ENCODE measurements at places on chromosomes 1 and 21. TPM values are rescaled to one million over a fixed set of nuclear protein-coding genes. Genes with fewer than 3 reads are reported as not detected.
A peak's percentile ranks its signal among the peaks of the same experiment; 100 is the strongest.

DNA sequence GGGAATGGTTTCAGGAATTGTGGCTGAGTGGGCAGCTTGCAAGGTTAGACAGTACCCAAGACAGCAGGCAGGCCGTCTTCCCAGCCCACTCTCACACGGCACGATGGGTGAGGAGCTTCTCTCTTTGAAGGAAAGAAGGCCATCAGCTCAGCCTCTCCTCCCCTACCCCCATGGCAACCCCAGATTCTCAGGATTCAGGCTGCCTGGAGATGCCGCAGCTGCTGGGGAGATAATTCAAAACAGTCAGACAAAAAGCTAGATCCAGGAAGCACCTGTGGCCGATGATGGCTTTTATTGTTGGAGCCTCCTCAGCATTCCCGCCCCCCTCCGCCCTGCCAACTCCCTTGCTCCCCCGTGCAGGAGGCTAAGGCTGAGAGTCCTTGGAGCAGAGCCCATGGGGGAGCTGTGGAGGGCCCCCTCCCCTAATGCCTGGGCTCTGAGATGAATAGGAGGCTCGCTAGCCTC lies 220.5 kb downstream of the TRABD2B start:
- no peak for DNase-seq
- no peaks in the 10 kb centered on the region for H3K36me3 ChIP-seq
- H3K27ac ChIP-seq: no peak overlapping the region
- H3K4me1 ChIP-seq: no peaks in the 10 kb centered on the region
- no peak overlapping the region for H3K4me3 ChIP-seq
- peaks cover 4% of the 10 kb centered on the region for H3K27me3 ChIP-seq

USH2A gene
- total RNA-seq: under 0.01 TPM

GRCh38 chr1:211420389-211420788 lies 71.6 kb downstream of the RD3 start:
- peaks cover 20% of the 10 kb centered on the region for H3K4me1 ChIP-seq
- no peak overlapping the region for H3K4me3 ChIP-seq
- H3K36me3 ChIP-seq: no peaks in the 10 kb centered on the region
- peak overlapping the region; percentile 24 for H3K27ac ChIP-seq

SPRR3 gene
- not detected for total RNA-seq

GRCh38 chr1:11527541-11528452 lies 48.8 kb downstream of the DISP3 start:
- no peaks in the 10 kb centered on the region for H3K4me1 ChIP-seq
- H3K4me3 ChIP-seq: no peak overlapping the region
- H3K27ac ChIP-seq: no peak overlapping the region
- no peaks in the 10 kb centered on the region for H3K36me3 ChIP-seq
- H3K27me3 ChIP-seq: no peaks in the 10 kb centered on the region
- no peak for DNase-seq

- H3K4me1 ChIP-seq: peaks cover 46% of the 10 kb centered on the region
- peak overlapping the region; percentile 96 for H3K4me3 ChIP-seq
- no peaks in the 10 kb centered on the region for H3K27me3 ChIP-seq
- peak; percentile 84 for DNase-seq
- peaks cover 12% of the 10 kb centered on the region for H3K36me3 ChIP-seq
- H3K27ac ChIP-seq: peak overlapping the region; percentile 97
These were observed 1.7 kb upstream of the GADD45A start for GRCh38 chr1:67683316-67683715.

DNA sequence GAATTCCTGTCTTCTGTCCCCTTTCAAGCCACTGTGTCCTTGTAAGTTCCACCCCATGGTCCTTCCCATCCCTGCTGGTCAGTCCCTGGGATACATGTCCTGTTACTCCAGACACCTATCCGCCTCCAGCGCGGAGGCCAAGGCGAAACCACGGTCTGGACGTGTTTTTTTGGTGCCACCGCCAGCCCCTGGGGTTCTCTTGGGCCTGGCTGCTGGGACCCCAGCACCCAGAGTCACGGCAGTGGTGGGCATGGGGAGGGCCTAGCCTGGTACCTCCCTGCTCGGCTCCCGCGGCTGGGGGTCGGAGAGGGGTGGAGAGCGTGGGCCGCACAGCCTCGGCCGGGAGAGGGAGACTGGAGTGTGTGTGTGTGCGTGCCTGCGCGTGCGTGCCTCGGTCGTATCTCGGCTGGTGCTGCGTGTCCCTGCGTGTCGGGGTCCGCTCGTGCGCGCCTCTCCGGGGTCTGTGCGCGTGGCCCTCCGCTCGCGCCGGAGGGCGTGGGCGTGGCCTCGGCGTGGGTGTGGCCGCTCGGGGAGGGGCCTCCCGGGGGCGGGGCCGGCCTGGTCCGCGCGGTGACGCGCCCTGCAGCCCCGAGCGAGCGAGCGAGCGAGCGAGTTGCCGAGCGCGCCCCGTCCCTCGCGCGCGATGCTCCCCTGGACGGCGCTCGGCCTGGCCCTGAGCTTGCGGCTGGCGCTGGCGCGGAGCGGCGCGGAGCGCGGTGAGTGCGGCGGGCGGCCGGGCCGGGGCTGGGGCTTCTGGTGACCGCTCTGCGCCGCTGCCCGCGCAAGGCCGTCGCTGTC lies at the start of gene VWA1:
Gene VWA1 (plus strand): TSS at position 585 of the 798 bp plus-strand sequence. CDS start 59 bp downstream, at position 644.
- H3K36me3 ChIP-seq: no peaks in the 10 kb centered on the region
- no peaks in the 10 kb centered on the region for H3K4me1 ChIP-seq
- H3K4me3 ChIP-seq: peak within 1 kb of the TSS; percentile 52
- no peak within 1 kb of the TSS for H3K27ac ChIP-seq
- peak; percentile 87 for DNase-seq
- H3K27me3 ChIP-seq: no peaks in the 10 kb centered on the region

SF3B4 gene
- 12.3 TPM for total RNA-seq

- no peak for DNase-seq
- H3K27me3 ChIP-seq: no peaks in the 10 kb centered on the region
- no peaks in the 10 kb centered on the region for H3K36me3 ChIP-seq
- no peaks in the 10 kb centered on the region for H3K4me1 ChIP-seq
These were observed 1.3 kb downstream of the FOXE3 start for GRCh38 chr1:47417170-47418044.

TACSTD2 gene
- total RNA-seq: 1.5 TPM

DNA sequence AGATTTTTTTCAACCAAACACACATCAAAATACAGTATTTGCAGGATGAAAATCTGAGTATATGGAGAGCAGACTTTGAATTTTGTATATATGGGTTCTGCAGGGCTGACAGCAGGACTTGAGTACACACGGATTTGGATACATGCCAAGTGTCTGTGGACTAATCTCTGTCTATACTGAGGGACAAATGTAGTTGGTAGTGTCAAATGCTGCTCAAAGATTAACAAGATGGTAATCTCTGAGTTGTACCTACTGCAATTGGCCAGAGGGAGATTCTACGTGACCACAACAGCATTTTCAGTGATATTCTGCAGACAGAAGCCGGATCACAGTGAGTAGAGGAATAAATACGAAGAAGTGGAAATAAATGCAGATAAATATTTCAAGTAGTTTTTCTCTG lies 43.4 kb downstream of the SHCBP1L start:
- H3K4me3 ChIP-seq: no peak overlapping the region
- H3K36me3 ChIP-seq: no peaks in the 10 kb centered on the region
- DNase-seq: no peak
- H3K27ac ChIP-seq: no peak overlapping the region

ZNF683 gene
- total RNA-seq: not detected

DNA sequence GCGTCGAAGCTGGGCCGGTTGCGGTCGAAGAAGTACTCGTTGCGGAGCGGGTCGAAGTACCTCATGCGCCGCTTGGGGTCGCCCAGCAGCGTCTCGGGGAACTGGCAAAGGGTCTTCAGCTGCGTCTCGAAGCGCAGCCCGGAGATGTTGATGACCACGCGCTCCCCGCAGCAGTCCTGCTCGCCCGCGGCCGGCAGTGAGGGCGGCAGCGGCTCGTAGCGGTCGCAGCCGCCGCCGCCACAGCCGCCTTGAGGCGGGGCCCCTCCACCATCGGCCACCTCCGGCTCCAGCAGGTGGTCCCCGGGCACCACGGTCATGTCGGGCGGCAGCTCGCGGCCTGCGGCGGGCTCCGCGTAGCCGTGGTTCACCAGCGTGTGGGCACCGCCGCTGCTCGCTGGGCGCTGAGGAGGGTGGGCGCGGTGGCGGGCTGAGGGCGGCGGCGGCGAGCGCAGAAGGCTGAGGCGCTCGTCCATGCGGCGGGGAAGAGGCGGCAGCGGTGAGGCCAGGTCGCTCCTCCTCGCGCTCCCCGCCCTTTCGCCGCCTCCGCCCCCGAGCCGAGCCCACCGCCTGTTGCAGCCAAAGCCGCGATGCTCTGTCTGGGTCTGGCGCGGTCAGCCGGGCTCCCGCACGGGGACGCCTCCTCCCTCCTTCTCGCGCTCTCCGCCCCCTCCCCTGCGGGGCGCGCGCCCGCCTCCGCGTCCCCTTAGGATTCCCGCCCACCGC lies at the start of gene KCNA3:
Gene KCNA3 (minus strand): TSS at position 604 of the 723 bp plus-strand sequence. CDS start 131 bp downstream, at position 473.
- H3K4me1 ChIP-seq: no peaks in the 10 kb centered on the region
- peak; percentile 18 for DNase-seq
- peaks cover 60% of the 10 kb centered on the region for H3K27me3 ChIP-seq

MNDA gene
- total RNA-seq: not detected

GRCh38 chr1:111183308-111184069 lies 17.0 kb downstream of the DENND2D start:
- no peak overlapping the region for H3K4me3 ChIP-seq
- H3K27me3 ChIP-seq: no peaks in the 10 kb centered on the region
- no peak overlapping the region for H3K27ac ChIP-seq
- H3K4me1 ChIP-seq: 0 out of 2 replicates have a peak, but pooled peaks cover 4% of the 10 kb centered on the region

- no peak for DNase-seq
- no peaks in the 10 kb centered on the region for H3K27me3 ChIP-seq
- peak overlapping the region; percentile 91 for H3K27ac ChIP-seq
- no peak overlapping the region for H3K4me3 ChIP-seq
- no peaks in the 10 kb centered on the region for H3K36me3 ChIP-seq
These were observed 31.9 kb upstream of the ECE1 start for GRCh38 chr1:21321963-21322680.

GRCh38 chr1:226790545-226791181 lies 51.6 kb upstream of the ITPKB start:
- H3K4me3 ChIP-seq: no peak overlapping the region
- H3K27ac ChIP-seq: no peak overlapping the region
- H3K36me3 ChIP-seq: no peaks in the 10 kb centered on the region
- DNase-seq: no peak
- no peaks in the 10 kb centered on the region for H3K4me1 ChIP-seq
- peaks cover 44% of the 10 kb centered on the region for H3K27me3 ChIP-seq

- H3K27ac ChIP-seq: no peak overlapping the region
- no peaks in the 10 kb centered on the region for H3K4me1 ChIP-seq
These were observed 145.8 kb downstream of the NTMT2 start for GRCh38 chr1:170291516-170291915.

GRCh38 chr1:93619507-93620171 lies 62.0 kb downstream of the BCAR3 start:
- peaks cover 6% of the 10 kb centered on the region for H3K36me3 ChIP-seq
- no peak for DNase-seq
- H3K27me3 ChIP-seq: no peaks in the 10 kb centered on the region
- H3K27ac ChIP-seq: peak overlapping the region; percentile 13
- no peak overlapping the region for H3K4me3 ChIP-seq
- peaks cover 82% of the 10 kb centered on the region for H3K4me1 ChIP-seq

GRCh38 chr1:236287757-236288619 lies 6.2 kb upstream of the ERO1B start:
- no peak overlapping the region for H3K27ac ChIP-seq
- H3K4me1 ChIP-seq: no peaks in the 10 kb centered on the region
- no peaks in the 10 kb centered on the region for H3K36me3 ChIP-seq

GRCh38 chr1:153560771-153561465 lies 4.7 kb downstream of the S100A2 start:
- H3K4me3 ChIP-seq: no peak overlapping the region
- H3K27ac ChIP-seq: no peak overlapping the region
- DNase-seq: no peak
- H3K4me1 ChIP-seq: peaks cover 12% of the 10 kb centered on the region
- H3K27me3 ChIP-seq: no peaks in the 10 kb centered on the region

DNA sequence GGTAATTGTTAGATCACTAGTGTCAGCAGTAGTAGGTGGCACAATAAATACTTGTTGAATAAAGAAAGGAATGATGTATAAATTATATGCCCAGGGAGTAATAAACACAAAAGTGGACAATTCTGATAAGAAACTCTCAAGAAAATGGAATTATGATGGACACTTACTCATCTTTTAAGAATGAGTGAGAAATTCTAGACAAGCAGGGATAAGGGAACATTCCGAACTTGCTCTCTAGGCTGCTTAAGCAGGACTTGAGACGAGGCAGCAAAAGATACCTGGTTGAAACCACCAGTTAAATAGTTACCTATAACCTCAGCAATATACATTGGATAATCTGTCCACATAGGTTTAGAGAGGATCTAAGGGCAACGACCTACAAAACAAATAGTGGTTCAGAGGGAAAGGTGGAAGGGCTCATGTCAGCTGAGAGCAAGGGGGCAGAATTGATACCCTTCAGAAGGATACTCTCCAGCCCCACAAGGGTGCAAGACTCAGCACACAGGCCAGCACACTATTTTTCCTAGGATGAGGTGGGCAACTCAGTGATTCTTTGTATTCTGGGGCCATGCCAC lies 46.3 kb downstream of the XCL2 start:
- no peak for DNase-seq
- H3K36me3 ChIP-seq: no peaks in the 10 kb centered on the region
- H3K4me3 ChIP-seq: no peak overlapping the region
- H3K27ac ChIP-seq: no peak overlapping the region
- H3K4me1 ChIP-seq: no peaks in the 10 kb centered on the region

FAM177B gene
- total RNA-seq: not detected

JMJD4 gene
- 25.8 TPM for total RNA-seq

GBP1 gene
- 42.5 TPM for total RNA-seq

HIPK1 gene
- total RNA-seq: 23.6 TPM

- H3K27me3 ChIP-seq: no peaks in the 10 kb centered on the region
- H3K4me3 ChIP-seq: no peak overlapping the region
- no peaks in the 10 kb centered on the region for H3K4me1 ChIP-seq
- no peaks in the 10 kb centered on the region for H3K36me3 ChIP-seq
- peak; percentile 38 for DNase-seq
These were observed 11.8 kb downstream of the TMEM35B start for GRCh38 chr1:34973326-34973725.

- H3K36me3 ChIP-seq: peaks cover 62% of the 10 kb centered on the region
- no peak overlapping the region for H3K4me3 ChIP-seq
- no peak for DNase-seq
- no peaks in the 10 kb centered on the region for H3K27me3 ChIP-seq
- H3K4me1 ChIP-seq: no peaks in the 10 kb centered on the region
These were observed 115.8 kb downstream of the VPS13D start for GRCh38 chr1:12345350-12346217.

ANGPTL7 gene
- not detected for total RNA-seq

HLX gene
- 14.0 TPM for total RNA-seq

DNA sequence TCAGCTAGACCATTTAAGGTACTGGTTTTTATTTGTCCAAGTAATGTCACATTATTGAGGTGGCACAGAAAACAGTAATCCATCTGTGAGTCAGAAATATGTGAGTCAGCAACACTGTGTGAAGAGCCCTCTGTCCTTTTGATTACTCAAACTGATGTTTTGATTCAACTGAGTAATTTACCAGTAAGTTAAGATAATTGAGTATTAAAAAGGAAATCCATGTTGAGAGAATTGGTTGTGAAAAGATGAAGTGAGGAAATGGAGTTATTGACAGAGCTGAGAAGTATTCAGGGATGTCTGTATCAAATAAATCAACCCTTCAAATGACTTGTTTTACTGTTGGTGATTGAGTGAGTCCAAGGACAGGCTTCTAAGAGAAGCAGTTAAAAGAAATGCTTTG lies 302.7 kb upstream of the SGIP1 start:
- no peaks in the 10 kb centered on the region for H3K27me3 ChIP-seq
- H3K4me1 ChIP-seq: peaks cover 13% of the 10 kb centered on the region
- peak; percentile 84 for DNase-seq

GRCh38 chr1:94807742-94808491 lies 12.2 kb upstream of the SLC44A3 start:
- no peak overlapping the region for H3K27ac ChIP-seq
- H3K4me3 ChIP-seq: no peak overlapping the region
- H3K27me3 ChIP-seq: no peaks in the 10 kb centered on the region
- peaks cover 18% of the 10 kb centered on the region for H3K4me1 ChIP-seq
- H3K36me3 ChIP-seq: no peaks in the 10 kb centered on the region

GRCh38 chr1:171434717-171435346 lies 50.5 kb upstream of the PRRC2C start:
- DNase-seq: peak; percentile 90
- peaks cover 30% of the 10 kb centered on the region for H3K4me1 ChIP-seq
- no peaks in the 10 kb centered on the region for H3K27me3 ChIP-seq
- peak overlapping the region; percentile 85 for H3K27ac ChIP-seq

Data from GM23248 (cell line).